ENCODE measurements at places on chromosomes 4 and X.

GRCh38 chr4:99723612-99724011, 66.0 kb upstream of the C4orf54 start:
- peak; percentile 64 for DNase-seq

GRCh38 chr4:41196633-41197332, 17.6 kb downstream of the APBB2 start:
- DNase-seq, result no peak

DNA sequence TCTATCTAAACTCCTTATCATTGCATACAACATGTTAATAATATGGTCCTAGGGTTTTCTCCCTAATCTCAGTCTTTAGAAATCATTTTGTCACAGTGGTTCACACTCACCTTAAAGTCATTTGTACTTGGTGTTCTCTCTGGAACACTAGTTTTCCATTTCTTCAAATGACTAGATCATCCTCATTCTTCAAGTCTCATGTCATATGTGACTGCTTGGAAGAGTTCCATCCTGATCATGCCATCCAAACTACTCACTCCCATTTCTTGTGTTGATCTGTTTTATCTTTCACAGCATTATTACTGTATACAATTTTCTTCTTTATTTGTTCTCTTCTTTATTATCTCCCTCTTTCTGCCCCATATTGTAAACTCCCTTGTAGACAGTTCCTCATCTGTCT, 66.5 kb downstream of the HTR2C start:
- DNase-seq, result no peak

DNA sequence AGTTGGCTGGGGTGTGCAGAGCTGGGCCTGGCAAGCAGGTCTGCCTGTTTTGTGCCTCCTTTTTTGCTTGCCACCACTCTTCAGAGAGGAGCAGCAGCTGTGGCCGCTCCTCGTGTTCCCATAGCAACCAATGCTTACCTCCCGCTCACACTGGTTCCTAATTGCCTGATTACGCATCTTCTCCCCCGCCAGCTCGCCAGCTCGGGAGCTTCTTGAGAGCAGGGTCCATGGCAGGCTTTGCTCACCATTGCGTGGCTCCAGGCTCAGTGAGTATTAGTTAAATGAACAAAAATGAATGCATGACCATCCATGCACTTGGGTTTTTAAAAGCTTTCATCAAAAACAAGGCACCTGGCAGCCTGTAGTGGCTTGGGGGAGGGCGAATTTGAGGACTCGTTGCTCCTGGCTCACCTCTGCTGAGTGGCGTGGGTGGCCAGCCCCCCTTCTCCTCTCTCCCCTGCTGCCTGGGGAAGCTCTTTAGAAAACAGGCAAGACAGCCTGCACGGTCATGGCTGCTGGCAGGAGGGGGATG, 14.2 kb upstream of the PJA1 start:
- DNase-seq, result peak; percentile 66

DNA sequence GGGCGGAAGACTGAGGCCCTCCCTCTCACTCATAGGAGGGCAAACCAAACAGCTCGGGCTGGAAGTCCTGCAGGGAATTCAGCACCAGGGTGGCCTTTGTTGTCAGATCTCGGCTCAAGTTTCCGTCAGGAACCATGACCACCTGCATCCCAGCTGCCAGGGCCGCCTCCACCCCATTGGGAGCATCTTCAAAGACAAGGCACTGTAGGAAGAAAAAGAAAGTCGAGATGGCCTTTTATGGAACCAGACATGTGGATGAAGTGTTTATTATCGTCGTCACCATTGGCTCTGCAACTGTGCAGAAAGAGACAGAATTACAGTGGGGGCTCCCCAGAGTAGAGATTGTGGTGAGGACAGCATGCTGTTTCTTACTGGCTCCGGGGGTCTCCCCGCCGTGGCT, 97.2 kb upstream of the STS start:
- no peak for DNase-seq

DNA sequence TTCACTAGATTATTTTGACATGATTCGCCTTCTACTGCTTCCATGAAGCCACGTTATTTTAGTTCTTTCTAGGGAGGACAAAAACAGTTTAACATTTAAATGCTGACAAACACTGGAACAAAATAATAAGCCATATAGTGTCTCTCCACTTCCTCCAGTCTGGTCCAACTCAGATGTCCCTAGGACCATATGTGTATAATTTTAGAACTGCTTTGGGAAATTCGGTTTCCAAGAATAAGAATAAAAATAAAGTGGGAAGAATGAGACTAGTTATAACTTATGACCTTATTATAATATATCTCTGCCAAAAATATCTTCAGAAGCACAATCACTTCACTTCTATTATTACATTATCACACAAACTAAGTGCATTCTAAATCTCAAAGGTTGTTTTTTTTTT, 164.4 kb upstream of the POF1B start:
- no peak for DNase-seq

GRCh38 chr4:16641971-16642370, 256.5 kb downstream of the LDB2 start:
- no peak for DNase-seq

- DNase-seq, result no peak
These were observed 248.6 kb upstream of the EPHA5 start for GRCh38 chr4:65918872-65919271.

- no peak for DNase-seq
These were observed 979 bp downstream of the EFNB1 start for GRCh38 chrX:68829582-68830418.

DNA sequence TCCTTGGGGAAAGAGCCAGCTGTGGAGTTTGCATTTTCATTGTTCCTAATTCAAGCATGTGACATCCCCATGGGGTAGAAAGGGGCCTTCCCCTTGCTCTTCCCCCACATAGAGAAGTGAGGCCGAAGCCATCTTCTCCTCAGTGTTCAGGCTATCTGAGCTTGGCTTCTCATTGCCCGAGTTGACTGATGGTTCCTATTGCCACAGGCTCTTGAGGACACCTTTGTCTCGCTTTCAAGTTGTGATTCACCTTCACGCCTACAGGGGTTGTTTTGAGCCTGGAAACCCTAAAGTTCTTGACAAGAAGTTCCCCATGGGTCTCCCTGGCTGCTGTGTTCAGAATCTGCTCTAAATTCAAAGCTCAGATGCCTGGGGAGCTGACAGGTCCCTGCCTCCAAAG, 25.0 kb downstream of the CCNQ start:
- DNase-seq, result no peak

GRCh38 chrX:57677132-57677858, 2.8 kb downstream of the NLRP2B start:
- DNase-seq, result no peak

DNA sequence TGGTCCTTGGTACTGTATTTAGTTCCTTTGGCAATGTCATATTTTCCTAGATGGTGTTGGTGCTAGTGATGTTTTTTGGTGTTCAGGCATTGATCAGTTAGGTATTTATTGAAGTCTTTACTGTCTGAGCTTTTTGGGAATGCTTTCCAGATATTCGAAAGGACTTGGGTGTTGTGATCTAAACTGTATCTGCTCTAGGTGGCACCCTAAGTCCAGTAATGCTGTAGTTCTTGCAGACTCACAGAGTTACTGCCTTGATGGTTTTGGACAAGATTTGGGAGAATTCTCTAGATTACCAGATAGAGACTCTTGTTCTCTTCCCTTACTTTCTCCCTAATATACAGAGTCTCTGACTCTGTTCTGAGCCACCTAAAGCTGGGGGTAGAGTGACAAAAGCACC, 513.6 kb upstream of the PITX2 start:
- peak; percentile 6 for DNase-seq

- no peak for DNase-seq
These were observed 180.4 kb downstream of the CPEB2 start for GRCh38 chr4:15182600-15183220.

Measured in SHP77 (cell line).